D341Med (cell line): ENCODE measurements at places on chromosomes 12 and 14.

- no peak for DNase-seq
Measured at GRCh38 chr14:25274529-25274928, 224.6 kb upstream of the STXBP6 start.

DNA sequence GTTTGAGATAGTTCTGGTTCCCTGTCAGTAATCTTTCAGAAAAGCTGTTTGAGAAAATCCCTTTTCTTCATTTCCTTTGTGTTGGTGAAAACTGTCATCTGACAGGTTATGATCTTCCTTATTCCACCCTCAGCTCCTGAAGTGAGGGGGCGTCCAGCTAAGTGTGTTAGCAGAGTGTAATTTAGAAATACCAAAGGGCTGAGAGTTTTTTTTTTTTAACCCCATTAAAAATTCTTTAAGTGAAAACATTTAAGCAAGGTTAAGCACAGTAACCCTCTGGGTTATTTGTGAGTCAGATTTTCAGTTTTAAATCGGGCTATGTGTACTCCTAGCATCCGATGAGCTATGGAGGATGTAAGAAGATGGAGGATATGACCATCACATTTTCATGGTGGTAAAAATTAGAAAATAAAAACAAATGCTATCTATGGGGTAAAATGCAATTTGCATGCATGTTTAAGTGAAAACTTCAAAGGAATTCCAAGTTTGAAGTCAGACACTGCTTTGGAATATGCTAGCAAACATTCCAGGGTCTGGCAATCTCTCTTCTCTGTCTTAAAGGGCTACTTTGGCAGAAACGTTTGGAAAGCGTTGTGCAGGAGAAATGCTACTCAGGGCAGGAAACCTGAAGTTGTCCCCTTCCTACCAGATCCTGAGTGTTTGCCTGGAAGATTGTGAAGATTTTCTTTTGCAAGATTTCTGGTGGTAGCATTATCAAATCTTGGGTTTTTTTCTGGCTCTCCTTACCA, 197.0 kb upstream of the PRICKLE1 start:
- no peak for DNase-seq

- DNase-seq, result no peak
Measured at GRCh38 chr14:76958020-76958979, 70.2 kb downstream of the IRF2BPL start.

- no peak for DNase-seq
Measured at GRCh38 chr12:31991815-31992214, 32.6 kb downstream of the RESF1 start.

- no peak for DNase-seq
Measured at GRCh38 chr12:45458854-45459807, 243.2 kb downstream of the ANO6 start.

GRCh38 chr12:6226679-6227051, 26.5 kb downstream of the CD9 start:
- DNase-seq, result no peak
